Cardiac atrium fibroblast (primary cell): ENCODE measurements at places on chromosomes 4 and X. TPM values are rescaled to one million over a fixed set of nuclear protein-coding genes. Genes with fewer than 3 reads are reported as not detected.

The ARHGAP36 gene
- not detected in 2 replicates for total RNA-seq

The TLR7 gene
- not detected in 2 replicates for total RNA-seq

The TLR10 gene
- not detected in 2 replicates for total RNA-seq

The STIM2 gene
- 7.5 and 7.8 TPM in 2 replicates for total RNA-seq

The TCP11X2 gene
- not detected in 2 replicates for total RNA-seq

The DUSP21 gene
- not detected in 2 replicates for total RNA-seq

The TRIM60 gene
- not detected in 2 replicates for total RNA-seq

The GPR173 gene
- total RNA-seq = 1.3 TPM in 2 replicates

The CSAG3 gene
- not detected in 2 replicates for total RNA-seq

The ADGRA3 gene
- 7.6 and 15.7 TPM in 2 replicates for total RNA-seq

The NUDT11 gene
- 5.5 and 8.3 TPM in 2 replicates for total RNA-seq
